ENCODE measurements at places on chromosomes 3 and 15. TPM values are rescaled to one million over a fixed set of nuclear protein-coding genes. Genes with fewer than 3 reads are reported as not detected.

GRCh38 chr3:14913926-14914778, 33.2 kb upstream of the NR2C2 start:
- no peaks in the 10 kb centered on the region for H3K27me3 ChIP-seq

- no peaks in the 10 kb centered on the region for H3K27me3 ChIP-seq
- DNase-seq = no peak
- H3K36me3 ChIP-seq = no peaks in the 10 kb centered on the region
- H3K4me1 ChIP-seq = no peaks in the 10 kb centered on the region
Observed at GRCh38 chr3:65883613-65884012, 155.1 kb downstream of the MAGI1 start.

- no peaks in the 10 kb centered on the region for H3K27me3 ChIP-seq
- H3K36me3 ChIP-seq = no peaks in the 10 kb centered on the region
- no peak overlapping the region for H3K4me3 ChIP-seq
- H3K4me1 ChIP-seq = no peaks in the 10 kb centered on the region
- H3K27ac ChIP-seq = no peak overlapping the region
Observed at GRCh38 chr15:67385971-67386370, 131.4 kb downstream of the IQCH start.

DNA sequence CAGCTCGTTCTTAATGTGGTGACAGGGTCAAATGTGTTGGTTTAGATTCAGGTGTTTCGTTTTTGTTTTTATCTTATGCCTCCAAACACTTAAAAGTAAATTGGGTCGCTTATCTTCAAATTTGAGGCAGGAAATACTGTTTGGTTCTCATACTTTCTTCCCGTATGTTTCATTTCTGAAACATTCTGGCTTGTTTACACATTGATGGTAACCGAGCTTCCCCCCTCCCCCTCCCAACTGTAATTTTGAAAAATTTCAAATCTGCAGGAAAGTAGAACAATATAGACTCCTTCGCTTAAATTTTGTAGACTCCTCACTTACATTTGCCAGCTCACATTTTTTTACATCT, 64.9 kb downstream of the CMTM8 start:
- H3K4me3 ChIP-seq = no peak overlapping the region
- no peaks in the 10 kb centered on the region for H3K27me3 ChIP-seq
- peaks cover 26% of the 10 kb centered on the region for H3K4me1 ChIP-seq
- H3K36me3 ChIP-seq = no peaks in the 10 kb centered on the region
- no peak for DNase-seq

The SLC28A1 gene
- total RNA-seq = 0.06 TPM

- H3K27me3 ChIP-seq = no peaks in the 10 kb centered on the region
- H3K27ac ChIP-seq = no peak overlapping the region
- no peak for DNase-seq
- no peaks in the 10 kb centered on the region for H3K36me3 ChIP-seq
- no peak overlapping the region for H3K4me3 ChIP-seq
Observed at GRCh38 chr3:181572432-181572831, 139.3 kb upstream of the SOX2 start.

The CCDC54 gene
- total RNA-seq = not detected

The SCAPER gene
- total RNA-seq = 26.6 TPM

The AADAC gene
- 661 TPM for total RNA-seq

The CNTN6 gene
- 14.9 TPM for total RNA-seq

DNA sequence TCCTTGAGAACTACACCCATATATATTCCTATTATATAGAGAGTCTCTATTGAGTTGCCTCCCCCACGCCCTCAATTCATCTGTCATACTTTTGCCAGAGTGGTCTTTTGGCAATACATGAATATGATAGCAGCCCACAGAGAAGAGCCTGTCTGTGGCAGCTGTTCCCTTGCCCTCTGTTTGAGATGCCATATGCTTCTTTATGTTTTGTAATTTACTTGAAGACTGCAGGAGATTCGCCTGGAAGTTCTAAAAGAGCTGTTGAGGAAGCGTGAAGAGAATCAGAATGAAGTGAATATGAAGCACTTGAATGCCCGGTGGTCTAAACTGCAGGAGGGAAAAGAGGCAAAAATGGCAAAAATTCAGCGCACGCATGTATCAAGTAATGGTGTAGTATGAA, 27.2 kb downstream of the CFAP91 start:
- H3K36me3 ChIP-seq = no peaks in the 10 kb centered on the region
- no peaks in the 10 kb centered on the region for H3K4me1 ChIP-seq
- H3K4me3 ChIP-seq = no peak overlapping the region
- no peaks in the 10 kb centered on the region for H3K27me3 ChIP-seq
- DNase-seq = no peak

- no peak for DNase-seq
- no peaks in the 10 kb centered on the region for H3K4me1 ChIP-seq
- no peak overlapping the region for H3K27ac ChIP-seq
- no peaks in the 10 kb centered on the region for H3K27me3 ChIP-seq
- H3K36me3 ChIP-seq = no peaks in the 10 kb centered on the region
Observed at GRCh38 chr15:100772478-100772877, 107.2 kb upstream of the ALDH1A3 start.

DNA sequence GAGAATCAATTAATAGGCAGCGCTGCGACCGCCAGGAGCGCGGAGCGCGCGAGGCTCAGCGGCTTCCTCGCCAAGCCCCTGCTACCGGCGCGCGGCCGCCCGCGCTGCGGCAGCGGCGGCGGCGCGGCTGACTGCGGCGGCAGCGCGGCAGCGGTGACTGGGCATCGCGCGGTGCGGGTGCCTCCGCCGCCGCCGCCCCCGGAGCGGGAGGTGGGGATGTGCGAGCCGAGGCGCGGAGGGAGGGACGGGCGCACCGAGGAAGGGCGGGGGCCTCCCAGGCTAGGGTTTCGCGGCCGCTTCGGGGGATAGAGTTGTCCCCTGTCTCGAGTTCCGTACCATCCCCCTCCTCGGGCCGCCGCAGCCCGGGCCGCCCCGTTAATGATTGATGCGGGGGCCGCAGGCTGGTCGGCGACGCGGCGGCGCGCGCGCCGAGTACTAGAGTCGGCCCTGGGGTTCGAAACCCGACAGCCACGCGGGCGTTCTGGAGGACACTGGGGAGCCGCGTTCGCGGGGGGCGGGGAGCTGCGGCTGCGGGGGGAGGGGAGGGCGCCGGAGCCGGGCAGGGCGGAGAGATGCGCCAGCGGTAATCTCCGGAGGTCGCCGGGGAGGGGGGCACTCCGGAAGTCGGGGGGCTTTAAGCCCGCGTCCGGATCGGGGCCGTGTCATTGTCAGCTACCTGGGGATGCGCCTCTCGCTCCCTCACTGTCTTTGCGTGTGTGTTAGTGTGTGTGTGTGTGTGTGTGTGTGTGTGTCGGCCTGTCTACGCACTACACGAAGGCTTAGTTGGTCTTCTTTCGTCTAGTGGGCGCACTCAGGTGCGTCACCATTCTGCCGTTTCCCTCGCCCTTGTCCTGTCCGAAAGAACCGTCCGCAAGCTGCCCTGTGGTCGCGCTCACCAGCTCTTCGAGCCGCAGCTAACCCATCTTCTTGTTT, at the start of gene PAQR9:
TSS of gene PAQR9 (minus strand) at position 159 of the 933 bp plus-strand sequence. CDS start 338 bp downstream, outside the sequence.
- peaks cover 19% of the 10 kb centered on the region for H3K27me3 ChIP-seq
- no peak within 1 kb of the TSS for H3K27ac ChIP-seq
- peak within 1 kb of the TSS; percentile 56 for H3K4me3 ChIP-seq
- H3K36me3 ChIP-seq = no peaks in the 10 kb centered on the region

The PAQR9 gene
- 0.19 TPM for total RNA-seq

The GABRB3 gene
- total RNA-seq = 2.4 TPM

The PRSS50 gene
- 0.30 TPM for total RNA-seq

DNA sequence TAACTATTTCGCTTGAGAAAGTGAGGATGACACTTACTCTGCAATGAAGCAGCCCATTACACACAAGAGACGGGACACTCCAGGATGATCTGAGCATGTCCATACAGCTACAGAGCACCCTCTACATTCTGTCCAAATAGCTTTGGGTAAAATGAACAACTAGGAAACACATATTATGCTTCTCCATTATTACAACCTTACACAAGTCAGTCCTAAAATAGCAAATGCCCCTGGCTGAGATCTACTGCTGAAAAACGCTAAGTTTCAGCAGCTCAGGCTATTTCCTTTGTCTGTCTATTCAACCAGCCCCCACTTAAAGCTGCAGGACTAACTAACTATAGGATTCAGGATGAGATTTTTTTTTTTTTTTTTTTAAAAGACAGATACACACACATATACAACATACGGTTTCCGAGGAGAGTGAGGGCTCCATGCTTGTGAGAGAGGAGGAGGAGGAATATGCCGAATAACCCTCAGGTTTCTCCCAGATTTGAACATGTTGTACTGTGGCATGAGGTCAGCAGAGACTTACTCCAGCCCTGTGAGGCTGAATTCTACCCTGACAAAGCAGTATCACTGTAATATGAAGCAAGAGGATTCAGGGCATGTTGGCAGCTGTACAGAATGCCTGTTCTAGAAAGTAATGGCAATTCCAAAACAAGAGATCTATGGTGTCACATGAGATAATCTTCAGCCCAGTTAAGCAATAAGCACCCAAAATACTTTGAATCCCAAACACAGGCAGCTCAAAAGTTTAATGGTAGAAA, 117.3 kb upstream of the PLXND1 start:
- H3K27ac ChIP-seq = peak overlapping the region; percentile 77
- peak overlapping the region; percentile 38 for H3K4me3 ChIP-seq
- peak; percentile 91 for DNase-seq
- no peaks in the 10 kb centered on the region for H3K36me3 ChIP-seq

GRCh38 chr15:49842031-49842730, 221.3 kb downstream of the DTWD1 start:
- no peak for DNase-seq
- H3K27me3 ChIP-seq = no peaks in the 10 kb centered on the region
- no peak overlapping the region for H3K27ac ChIP-seq
- H3K4me3 ChIP-seq = no peak overlapping the region
- H3K4me1 ChIP-seq = no peaks in the 10 kb centered on the region

- H3K4me3 ChIP-seq = no peak overlapping the region
- no peak for DNase-seq
- no peaks in the 10 kb centered on the region for H3K36me3 ChIP-seq
- no peaks in the 10 kb centered on the region for H3K27me3 ChIP-seq
- no peak overlapping the region for H3K27ac ChIP-seq
- no peaks in the 10 kb centered on the region for H3K4me1 ChIP-seq
Observed at GRCh38 chr3:56899078-56899477, 97.3 kb upstream of the ARHGEF3 start.

- H3K36me3 ChIP-seq = no peaks in the 10 kb centered on the region
- H3K27ac ChIP-seq = no peak overlapping the region
- no peak for DNase-seq
- no peaks in the 10 kb centered on the region for H3K27me3 ChIP-seq
Observed at GRCh38 chr15:32882955-32883354, 165.2 kb downstream of the GREM1 start.

GRCh38 chr3:139297588-139298311, 46.1 kb upstream of the MRPS22 start:
- no peaks in the 10 kb centered on the region for H3K27me3 ChIP-seq
- no peak overlapping the region for H3K27ac ChIP-seq
- DNase-seq = no peak
- peaks cover 40% of the 10 kb centered on the region for H3K4me1 ChIP-seq

GRCh38 chr3:16534640-16535262, 21.3 kb upstream of the RFTN1 start:
- H3K4me1 ChIP-seq = no peaks in the 10 kb centered on the region
- H3K4me3 ChIP-seq = no peak overlapping the region
- no peak overlapping the region for H3K27ac ChIP-seq
- H3K36me3 ChIP-seq = no peaks in the 10 kb centered on the region
- DNase-seq = no peak
- H3K27me3 ChIP-seq = no peaks in the 10 kb centered on the region

All from adrenal gland (tissue), 19 donors.